Hepatocyte (in vitro differentiated cells): ENCODE measurements at places on chromosomes 3 and 15. TPM values are rescaled to one million over a fixed set of nuclear protein-coding genes. Genes with fewer than 3 reads are reported as not detected.

DNA sequence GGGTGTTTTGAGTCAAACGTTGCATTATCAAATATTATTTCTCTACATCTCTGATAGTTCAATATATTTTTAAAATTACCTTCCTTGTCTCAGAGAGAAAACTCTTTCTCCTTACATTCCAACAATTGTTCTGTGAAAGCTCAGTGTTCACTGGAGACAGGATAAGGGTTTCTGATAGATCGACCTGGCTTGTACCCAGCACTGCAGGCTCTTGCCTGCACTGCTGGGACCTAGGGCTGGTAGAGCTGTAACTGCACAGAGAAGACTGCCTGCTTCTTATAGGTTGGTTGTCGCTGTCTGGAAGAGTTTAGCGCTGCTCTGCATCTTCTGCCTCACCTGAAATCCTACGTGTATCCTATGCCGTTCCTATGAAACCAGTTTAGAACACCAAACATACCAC, 249.9 kb upstream of the LRTM1 start:
- DNase-seq, result no peak

- peak; percentile 39 for DNase-seq
Measured at GRCh38 chr15:92527197-92527596, 128.4 kb downstream of the FAM174B start.

DNA sequence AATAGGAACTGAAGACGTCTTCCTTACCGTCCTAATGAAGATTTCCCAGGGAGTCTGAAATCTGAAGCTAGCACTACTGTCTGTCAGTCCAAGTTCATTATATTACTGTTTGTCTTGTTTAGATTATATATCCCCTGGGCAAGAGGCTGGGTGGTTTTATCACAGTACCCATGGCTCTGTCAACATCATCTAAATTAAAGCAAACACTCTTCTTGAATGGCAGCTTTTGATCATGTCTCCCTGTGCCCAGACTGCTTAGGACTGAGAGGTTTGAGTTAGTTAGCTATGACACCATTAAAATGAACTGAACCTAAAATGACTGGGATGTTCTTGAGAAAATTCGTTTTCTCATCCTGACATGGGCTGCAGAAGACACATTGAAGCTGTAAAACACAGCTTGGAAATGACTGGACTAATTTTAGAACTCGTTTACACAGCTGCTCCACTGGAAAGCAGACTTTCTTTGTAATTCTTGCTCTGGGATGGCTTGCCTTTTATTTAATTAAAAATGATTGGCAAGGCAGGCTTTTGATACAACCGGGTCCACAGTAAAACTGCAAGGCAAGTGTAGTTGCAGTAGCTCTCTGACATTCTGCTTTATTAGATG, 243.5 kb downstream of the MFSD1 start:
- DNase-seq, result no peak

CHP1 gene
- total RNA-seq, result 152 and 163 TPM in 2 replicates

- DNase-seq, result no peak
Measured at GRCh38 chr3:64871834-64872249, 184.0 kb upstream of the ADAMTS9 start.

GRCh38 chr3:5056111-5056391, 66.0 kb upstream of the ARL8B start:
- no peak for DNase-seq

GRCh38 chr15:67736810-67737209, 88.5 kb upstream of the SKOR1 start:
- DNase-seq, result no peak

- DNase-seq, result no peak
Measured at GRCh38 chr3:13049400-13049799, 23.8 kb downstream of the IQSEC1 start.

GPR160 gene
- total RNA-seq, result 87.9 and 96.2 TPM in 2 replicates

GRCh38 chr15:31328428-31328968, 1.9 kb downstream of the KLF13 start:
- DNase-seq, result no peak

CLDN1 gene
- total RNA-seq, result 106 and 123 TPM in 2 replicates

DNA sequence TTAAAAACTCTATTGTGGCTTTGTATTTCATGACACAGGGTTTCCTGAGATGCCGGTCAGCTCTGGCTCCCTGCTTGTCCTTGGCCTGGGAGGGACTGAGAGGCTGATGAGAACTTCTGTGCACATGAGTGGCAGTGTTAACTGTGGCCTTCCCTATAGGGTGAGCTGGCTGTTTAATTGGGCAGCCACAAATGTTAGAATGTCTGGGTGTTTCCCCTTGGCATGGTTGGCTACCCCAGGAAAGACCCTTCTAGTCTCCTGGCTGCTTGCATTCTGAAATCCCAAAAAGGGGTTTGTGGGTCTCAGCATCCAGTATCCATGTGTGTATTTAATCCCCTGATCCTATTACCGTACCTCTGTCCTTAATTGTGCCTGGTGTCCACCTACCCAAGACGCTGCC, 3.0 kb upstream of the KLF13 start:
- DNase-seq, result no peak

- DNase-seq, result no peak
Measured at GRCh38 chr3:86969500-86970189, 21.3 kb downstream of the VGLL3 start.

CHRNA5 gene
- 1.9 and 3.1 TPM in 2 replicates for total RNA-seq

- DNase-seq, result no peak
Measured at GRCh38 chr15:64770626-64771025, 4.8 kb downstream of the RBPMS2 start.

GRCh38 chr3:195059006-195059350, 212.0 kb downstream of the XXYLT1 start:
- no peak for DNase-seq

- DNase-seq, result no peak
Measured at GRCh38 chr15:25402342-25402741, 36.5 kb downstream of the UBE3A start.

EFCC1 gene
- 0.23 and 0.76 TPM in 2 replicates for total RNA-seq

- peak; percentile 27 for DNase-seq
Measured at GRCh38 chr15:71599418-71600151, 210.8 kb upstream of the NR2E3 start.

KLHL40 gene
- not detected in 2 replicates for total RNA-seq

TNNC1 gene
- 15.0 and 16.1 TPM in 2 replicates for total RNA-seq

BCL2A1 gene
- total RNA-seq, result 7.8 and 9.9 TPM in 2 replicates

DNA sequence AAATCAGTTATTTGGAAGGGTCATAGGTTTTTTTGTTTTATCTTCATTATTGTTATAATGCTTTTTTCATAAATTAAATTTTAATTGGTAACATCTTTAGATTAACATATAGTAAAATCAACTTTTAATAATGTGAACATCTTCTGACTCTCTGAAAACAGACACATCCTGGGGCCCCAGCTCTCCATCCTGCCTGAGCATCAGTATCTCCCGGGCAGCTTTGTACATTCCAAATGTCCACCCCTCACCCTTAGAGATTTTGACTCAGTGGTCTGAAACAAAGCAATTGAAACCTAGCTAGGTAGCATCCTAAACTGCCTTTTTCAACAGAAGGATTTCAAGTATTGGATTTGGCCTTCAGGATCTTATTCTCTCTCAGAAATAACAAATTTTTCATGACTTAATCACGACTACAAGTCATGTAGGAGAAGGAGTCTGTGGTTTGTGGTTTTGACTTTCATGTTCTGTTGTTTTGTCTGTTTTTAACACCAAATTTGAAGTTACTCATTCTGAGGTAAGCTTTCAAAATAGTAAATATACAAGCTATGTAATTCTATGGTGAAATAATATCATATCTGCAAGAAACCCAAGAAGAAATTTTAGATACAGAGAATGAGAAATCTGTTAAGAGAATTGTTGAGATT, 147.3 kb upstream of the UBE2E2 start:
- DNase-seq, result no peak

MAP6D1 gene
- 0.50 TPM in 1 of 2 replicates, not detected in the other for total RNA-seq

DNA sequence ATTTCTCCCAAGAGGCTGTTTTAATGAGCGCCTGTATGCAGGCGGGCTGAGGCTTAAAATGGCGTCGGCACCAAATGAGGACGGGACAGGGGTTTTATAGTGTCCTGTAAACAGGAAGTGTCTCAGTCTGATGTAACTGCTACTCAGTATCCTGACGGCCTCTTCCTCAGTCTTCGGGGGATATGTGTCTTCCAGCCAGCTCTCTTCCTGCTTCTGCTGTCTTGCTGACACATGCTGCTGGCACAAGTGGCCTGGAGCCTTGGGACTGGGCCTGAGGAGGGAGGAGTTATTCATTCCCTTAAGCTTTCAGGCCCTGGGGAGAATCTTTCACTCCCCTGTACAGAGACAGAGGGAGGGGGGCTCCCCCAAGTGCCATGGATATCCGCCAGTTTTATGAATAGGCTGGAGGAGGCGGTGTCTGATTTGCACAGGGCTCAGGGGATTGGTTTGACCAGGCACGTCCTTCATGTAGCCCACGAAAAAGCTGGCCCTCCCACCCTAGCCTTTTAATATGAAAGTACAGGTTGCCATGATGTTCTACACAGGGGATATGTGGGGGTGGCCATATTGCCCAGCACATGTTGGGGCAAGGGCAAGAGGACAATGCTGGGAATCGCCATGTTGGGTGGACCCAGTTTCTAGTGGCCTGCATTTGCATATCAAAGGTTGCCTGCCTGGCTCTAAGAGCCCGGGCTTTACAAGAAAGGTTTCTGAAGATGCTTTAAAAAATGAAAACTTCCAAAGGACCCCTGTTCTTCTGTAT, 19.9 kb downstream of the NDUFB4 start:
- no peak for DNase-seq

GRCh38 chr15:35540021-35540420, 5.9 kb downstream of the DPH6 start:
- DNase-seq, result no peak

ANKRD63 gene
- 0.30 TPM in 1 of 2 replicates, not detected in the other for total RNA-seq
